ENCODE measurements at places on chromosomes 2 and 18. TPM values are rescaled to one million over a fixed set of nuclear protein-coding genes. Genes with fewer than 3 reads are reported as not detected.

DNA sequence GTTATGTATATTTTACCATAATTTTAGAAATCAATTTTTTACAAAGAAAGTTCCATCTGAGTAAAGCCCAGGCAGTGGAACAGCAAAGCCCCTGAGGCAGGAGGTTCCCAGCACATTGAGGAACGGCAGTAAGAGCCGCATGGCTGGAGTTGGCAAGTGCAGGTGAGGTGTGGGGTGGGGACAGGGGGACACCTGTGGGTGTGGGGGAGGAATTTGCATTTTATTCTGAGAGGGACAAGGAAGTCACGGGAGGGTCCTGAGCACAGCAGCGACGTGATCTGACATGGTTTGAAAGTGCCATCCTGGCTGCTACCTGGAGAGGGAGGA, 16.1 kb upstream of the ADI1 start:
- H3K27ac ChIP-seq = peak overlapping the region; percentile 99
- peak overlapping the region; percentile 67 for H3K4me3 ChIP-seq
- peaks cover 18% of the 10 kb centered on the region for H3K4me1 ChIP-seq
- peaks cover 13% of the 10 kb centered on the region for H3K36me3 ChIP-seq
- DNase-seq = no peak

CAPN14 gene
- total RNA-seq = under 0.01 TPM

KCNG2 gene
- not detected for total RNA-seq

DNA sequence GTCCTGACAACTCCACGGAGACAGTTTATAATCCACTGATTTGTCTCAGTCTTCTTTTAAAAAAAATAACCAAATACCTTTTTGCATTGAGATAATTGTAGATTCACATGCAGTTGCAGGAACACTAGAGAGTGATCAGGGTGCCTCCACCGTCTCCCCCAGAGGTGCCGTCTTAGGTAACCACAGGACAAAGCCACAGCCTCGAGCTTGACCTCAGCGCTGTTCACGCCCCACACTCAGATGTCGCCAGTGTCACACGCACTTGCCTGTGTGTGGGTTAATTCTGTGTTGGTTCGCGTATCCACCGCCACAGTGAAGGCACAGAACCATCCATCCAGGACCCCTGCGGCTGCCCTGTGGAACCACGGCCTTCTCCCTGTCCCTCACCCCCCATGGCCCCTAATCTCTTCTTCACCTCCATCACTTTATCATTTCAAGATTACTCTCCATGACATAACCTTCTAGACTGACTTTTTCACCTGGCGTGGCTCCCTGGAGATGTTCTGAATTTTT, 295.0 kb upstream of the HDAC4 start:
- no peak for DNase-seq
- no peaks in the 10 kb centered on the region for H3K4me1 ChIP-seq
- H3K4me3 ChIP-seq = no peak overlapping the region
- no peak overlapping the region for H3K27ac ChIP-seq
- no peaks in the 10 kb centered on the region for H3K27me3 ChIP-seq
- no peaks in the 10 kb centered on the region for H3K36me3 ChIP-seq

DNA sequence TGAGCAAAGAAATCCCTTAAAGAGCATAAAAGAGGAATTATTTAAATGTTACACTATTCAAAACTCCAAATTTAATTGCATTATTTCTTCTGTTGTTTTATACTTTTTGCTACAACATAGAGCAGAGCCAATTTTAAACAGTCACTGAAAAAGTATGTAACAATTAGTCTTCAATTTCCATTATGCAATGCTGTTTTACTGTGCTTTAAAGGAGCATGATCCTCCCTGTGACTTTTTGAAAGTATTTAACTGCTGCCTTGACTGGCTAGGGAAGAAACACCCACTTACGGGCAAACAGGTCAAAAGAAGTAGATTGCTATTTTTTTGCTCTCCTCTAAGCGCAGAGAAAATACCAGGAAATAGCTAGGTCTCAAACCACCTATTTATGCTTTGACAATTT, 217.4 kb upstream of the GCFC2 start:
- H3K4me1 ChIP-seq = no peaks in the 10 kb centered on the region
- no peak overlapping the region for H3K4me3 ChIP-seq
- no peaks in the 10 kb centered on the region for H3K36me3 ChIP-seq
- DNase-seq = no peak
- no peak overlapping the region for H3K27ac ChIP-seq
- H3K27me3 ChIP-seq = no peaks in the 10 kb centered on the region

DNA sequence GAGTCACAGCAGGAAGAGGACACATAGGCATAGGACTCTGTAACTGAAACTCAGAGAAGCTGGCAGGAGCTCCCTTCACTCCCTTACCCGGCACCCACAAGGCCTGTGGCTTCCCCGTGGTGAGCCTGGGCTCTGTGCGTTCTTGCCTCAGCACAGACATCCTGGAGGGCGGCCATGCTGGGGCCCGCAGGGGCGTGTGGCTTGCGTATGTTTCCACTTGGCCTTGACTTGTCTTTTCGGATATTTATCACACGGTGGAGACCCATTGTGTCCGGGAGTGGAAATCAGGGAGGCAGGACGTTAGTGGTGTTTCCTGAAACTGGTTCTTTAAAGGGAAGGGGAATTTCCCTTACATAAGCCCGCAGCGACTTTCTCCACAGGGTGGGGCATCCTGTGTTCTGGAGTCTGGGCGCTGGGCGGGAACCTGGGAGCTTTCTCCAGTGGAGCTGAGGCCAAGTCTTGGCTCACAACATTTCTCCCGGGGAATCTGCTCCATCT, 49.9 kb upstream of the EML6 start:
- no peaks in the 10 kb centered on the region for H3K27me3 ChIP-seq
- peak overlapping the region; percentile 48 for H3K4me3 ChIP-seq
- H3K36me3 ChIP-seq = peaks cover 20% of the 10 kb centered on the region
- H3K4me1 ChIP-seq = peaks cover 66% of the 10 kb centered on the region

GRCh38 chr18:75860166-75860565, 432.7 kb upstream of the SMIM21 start:
- no peak for DNase-seq
- H3K27me3 ChIP-seq = no peaks in the 10 kb centered on the region
- H3K4me3 ChIP-seq = no peak overlapping the region
- H3K27ac ChIP-seq = no peak overlapping the region

GRCh38 chr2:167212014-167212648, 323.9 kb downstream of the XIRP2 start:
- no peaks in the 10 kb centered on the region for H3K36me3 ChIP-seq
- no peaks in the 10 kb centered on the region for H3K27me3 ChIP-seq
- H3K4me3 ChIP-seq = no peak overlapping the region
- H3K4me1 ChIP-seq = peaks cover 2% of the 10 kb centered on the region

GRCh38 chr2:135985826-135986393, 484 bp upstream of the DARS1 start:
- peak overlapping the region; percentile 96 for H3K4me3 ChIP-seq
- H3K27me3 ChIP-seq = no peaks in the 10 kb centered on the region
- H3K27ac ChIP-seq = peak overlapping the region; percentile 95
- H3K36me3 ChIP-seq = peaks cover 3% of the 10 kb centered on the region

DNA sequence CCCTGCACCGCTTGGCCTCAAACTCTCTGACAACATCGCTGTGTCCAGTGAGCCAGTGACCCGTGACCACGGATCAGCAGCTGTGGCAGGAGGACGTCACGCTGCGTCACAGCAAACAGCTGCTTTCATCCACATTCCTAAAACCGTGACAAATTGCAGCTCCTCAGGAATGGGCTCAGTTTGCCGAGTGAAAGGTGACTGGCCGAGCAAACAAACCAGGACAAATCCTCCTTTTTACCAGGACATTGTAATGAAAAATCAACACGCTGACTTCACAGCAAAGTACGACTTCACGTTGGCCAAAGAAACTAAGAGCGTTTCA, 57.6 kb downstream of the PXDN start:
- peaks cover 8% of the 10 kb centered on the region for H3K4me1 ChIP-seq
- no peaks in the 10 kb centered on the region for H3K27me3 ChIP-seq
- H3K27ac ChIP-seq = no peak overlapping the region
- DNase-seq = peak; percentile 84

DNA sequence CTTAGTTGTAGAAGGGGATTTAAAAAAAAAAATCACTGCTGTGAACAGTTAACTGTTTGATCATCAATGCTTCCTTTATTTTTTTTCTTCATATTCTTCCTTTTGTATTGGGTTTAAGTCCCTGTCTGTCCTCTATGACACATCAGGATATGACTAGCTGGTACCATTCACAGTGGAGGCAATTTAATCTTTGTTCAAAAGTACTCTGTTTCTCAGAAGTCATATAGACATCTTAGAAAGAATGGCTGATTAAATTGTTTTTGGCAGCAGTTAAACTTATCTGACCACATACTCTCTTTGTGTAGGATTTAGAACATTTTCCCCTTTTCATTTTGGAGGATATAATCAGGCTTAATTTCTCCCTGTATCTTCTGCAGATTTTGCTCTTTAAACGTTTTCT, 807.8 kb upstream of the CDH2 start:
- H3K4me3 ChIP-seq = no peak overlapping the region
- H3K4me1 ChIP-seq = peaks cover 7% of the 10 kb centered on the region
- peak; percentile 68 for DNase-seq
- H3K27me3 ChIP-seq = no peaks in the 10 kb centered on the region

DNA sequence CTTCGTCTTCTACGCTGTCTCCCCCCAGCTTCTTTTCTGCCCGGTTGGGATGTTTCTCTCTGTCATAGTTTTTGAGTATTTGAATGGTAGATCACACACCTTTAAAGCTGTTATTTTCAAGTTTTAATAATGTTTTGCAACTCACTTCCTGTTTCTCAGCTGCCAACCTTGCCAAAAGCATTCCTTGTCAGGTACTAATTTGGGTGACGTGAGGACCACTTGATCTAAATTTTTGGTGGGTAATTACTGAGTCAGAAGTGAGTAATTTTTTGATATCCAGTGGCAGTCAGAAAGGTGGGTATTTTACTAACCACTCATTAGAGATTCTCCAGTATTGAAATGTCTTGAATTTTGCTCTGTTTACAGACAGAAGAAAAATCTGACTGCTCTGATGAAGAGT, 852.4 kb upstream of the FANCL start:
- no peak overlapping the region for H3K27ac ChIP-seq
- DNase-seq = no peak
- no peaks in the 10 kb centered on the region for H3K27me3 ChIP-seq
- H3K4me1 ChIP-seq = no peaks in the 10 kb centered on the region
- no peak overlapping the region for H3K4me3 ChIP-seq
- H3K36me3 ChIP-seq = no peaks in the 10 kb centered on the region

DNA sequence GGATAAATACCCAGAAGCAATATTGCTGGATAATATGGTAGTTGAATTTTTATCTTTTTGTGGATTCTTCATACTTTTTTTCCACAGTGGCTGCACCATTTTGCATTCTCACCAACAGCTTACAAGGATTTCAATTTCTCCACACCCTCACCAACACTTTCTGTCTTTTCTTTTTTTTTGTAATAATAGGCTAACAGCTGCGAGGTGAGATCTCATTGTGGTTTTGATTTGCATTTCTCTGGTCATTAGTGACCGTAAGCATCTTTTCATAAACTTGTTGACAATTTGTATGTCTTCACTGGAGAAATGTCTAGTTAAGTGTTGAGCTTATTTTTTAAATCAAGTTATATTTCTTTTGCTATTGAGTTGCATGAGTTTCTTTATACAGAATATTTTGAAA, 17.6 kb upstream of the SLC9A2 start:
- no peaks in the 10 kb centered on the region for H3K4me1 ChIP-seq
- no peaks in the 10 kb centered on the region for H3K36me3 ChIP-seq
- no peak overlapping the region for H3K4me3 ChIP-seq
- H3K27me3 ChIP-seq = no peaks in the 10 kb centered on the region

DNA sequence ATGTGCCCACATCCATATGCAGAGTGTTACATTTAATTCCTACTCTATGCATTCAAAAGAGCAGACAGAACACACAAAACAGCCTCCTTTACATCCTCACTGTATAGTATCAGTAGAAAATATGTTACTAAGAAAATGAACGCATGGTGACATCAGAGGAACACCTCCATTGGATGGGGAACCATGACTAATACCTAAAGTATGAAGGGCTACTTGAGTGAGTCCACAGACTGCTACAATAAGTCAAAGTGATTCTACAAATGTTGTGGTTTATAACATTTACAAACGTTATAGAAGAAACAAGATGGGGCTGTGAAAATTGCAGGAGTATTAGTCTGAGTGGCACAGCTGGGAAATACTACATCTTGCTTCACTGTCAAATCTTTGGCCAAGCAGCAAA, 1830.9 kb upstream of the PIK3C3 start:
- H3K4me3 ChIP-seq = no peak overlapping the region

PJVK gene
- total RNA-seq = 2.5 TPM

AKAIN1 gene
- total RNA-seq = not detected

DNA sequence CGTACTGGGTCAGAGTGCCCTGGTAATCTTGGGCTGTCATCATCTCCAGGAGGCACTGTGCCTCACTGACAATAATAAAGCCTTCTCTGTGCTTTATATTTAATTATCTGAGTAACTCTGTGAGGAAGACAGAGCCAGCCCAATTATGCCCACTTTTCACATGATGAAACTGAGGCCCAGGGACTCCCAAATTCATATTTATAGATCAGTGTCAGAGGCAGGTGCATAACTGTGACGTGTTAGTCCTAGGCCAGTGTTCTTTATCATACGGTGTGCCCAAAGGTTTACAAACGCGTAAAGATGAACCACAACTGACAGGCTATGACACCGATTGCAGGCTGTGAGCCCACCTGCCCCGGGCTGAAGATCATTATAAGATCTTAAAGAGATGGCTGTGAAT, 65.4 kb downstream of the XDH start:
- DNase-seq = no peak
- H3K27ac ChIP-seq = no peak overlapping the region
- no peak overlapping the region for H3K4me3 ChIP-seq
- no peaks in the 10 kb centered on the region for H3K36me3 ChIP-seq

DNAJC5G gene
- not detected for total RNA-seq
